ENCODE measurements at places on chromosomes 3 and 15.

DNA sequence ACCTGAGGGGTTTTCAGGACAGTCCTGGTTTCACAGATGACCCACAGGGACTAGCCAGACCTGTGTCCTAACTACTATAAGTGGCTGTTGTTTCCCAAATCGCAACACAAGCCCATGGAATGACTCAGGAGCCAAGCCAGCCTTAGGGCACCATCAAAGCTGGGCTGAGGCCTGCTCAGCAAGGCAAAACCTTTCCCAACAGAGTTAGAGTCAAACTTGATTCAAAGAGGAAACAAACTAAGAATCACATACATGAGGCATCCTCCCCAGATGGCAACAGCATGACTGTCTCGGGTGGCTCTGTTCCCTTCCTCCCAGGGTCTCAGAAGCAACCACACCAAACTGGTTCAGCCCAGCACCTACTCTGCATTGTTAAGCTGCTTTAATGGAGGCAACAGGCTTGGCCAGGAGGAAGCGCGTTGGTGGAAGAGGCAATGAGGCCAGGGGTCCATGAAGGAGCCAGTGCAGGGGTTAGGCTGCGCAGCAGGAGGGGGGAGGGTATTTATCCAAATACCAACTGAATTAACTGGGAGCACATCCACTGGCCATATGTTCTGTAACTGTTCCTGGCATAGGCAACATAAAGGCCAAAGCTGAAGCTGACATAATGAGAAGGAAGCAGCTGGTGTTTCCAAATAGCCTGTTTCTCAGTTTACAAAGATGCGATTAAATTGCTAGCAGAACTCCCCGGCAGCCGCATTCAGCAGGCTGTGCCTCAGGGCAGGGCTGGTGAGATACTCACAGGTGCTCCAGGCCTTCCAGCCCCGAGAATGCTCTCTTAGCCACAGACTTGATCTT lies 102.4 kb downstream of the LRIG1 start:
- DNase-seq: no peak

- no peak for DNase-seq
These were observed 103.7 kb upstream of the MNS1 start for GRCh38 chr15:56568466-56569167.

DNA sequence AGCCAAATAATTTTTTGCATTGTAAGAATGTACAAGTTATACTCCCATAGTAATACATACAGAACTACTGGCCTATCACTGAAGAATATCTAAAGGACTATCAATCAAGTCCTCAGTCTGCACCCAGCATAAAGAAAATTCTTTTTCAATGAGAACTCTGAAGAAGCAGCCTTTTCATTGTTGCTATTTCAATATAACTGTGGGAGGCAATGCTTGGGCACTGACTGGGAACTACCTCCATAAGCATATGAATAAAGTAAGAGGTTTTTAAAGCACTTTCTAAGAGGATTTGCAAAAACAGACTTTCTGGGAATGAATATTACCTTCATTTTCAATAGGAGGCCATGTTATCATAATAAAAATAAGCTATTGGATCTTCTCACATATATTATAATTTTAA lies 24.6 kb upstream of the NECTIN3 start:
- DNase-seq: no peak

DNA sequence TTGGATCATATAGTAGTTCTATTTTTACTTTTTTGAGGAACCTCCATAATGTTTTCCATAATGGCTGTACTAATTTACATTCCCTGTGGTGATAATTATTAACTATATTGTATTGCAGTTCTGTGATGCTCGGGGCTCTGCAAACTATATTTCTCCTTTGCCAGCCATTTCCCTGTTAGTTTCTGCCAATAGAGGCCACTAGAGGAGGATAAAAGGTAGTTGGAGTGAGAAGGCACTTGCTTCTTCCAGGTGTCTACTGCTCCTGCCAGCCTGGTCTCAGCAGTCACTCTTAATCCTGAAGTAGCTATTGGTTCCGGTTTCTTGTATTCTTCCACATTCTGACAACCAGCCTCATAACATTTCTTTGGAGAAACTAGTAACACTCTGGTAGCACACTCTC lies 233.9 kb upstream of the GBE1 start:
- DNase-seq: no peak

GRCh38 chr15:37072181-37072580 lies 28.2 kb downstream of the MEIS2 start:
- DNase-seq: no peak

DNA sequence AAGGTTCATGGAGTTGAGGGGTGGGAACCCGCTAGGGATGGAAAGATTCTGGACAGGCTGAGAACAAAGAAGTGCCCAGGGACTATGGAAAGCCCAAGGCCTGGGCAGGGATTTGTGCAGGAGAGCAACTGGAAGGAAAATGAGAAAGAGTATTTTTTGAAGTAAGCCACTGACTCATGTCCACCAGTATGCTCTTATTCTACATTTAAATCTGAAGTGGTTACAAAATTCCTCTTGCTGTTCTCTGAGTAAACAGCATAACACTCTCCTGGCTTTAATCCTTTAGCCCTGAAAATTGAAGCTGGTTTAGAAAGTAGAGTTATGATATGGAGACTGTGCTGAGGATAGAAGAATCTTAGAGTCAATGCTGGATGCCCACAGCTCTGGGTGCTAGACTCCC lies 165.2 kb downstream of the ISL2 start:
- no peak for DNase-seq

DNA sequence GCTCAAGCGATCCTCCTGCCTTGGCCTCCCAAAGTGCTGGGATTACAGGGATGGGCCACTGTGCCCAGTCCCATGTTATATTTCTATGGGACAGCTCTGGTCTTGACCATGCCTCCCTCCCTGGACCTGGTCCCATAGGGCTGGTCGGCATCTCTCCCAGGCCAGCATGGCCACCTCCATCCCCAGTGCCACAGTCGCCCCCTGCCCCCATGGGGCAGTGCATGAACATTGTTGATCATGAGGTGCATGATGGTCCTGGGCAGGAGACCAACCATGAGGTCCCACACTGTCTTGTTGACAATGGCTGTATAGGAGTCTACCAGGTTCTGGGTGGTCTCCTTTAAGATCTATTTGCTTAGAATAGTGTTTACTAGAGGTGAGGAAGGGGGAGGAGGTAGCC lies 6.5 kb downstream of the RPS17 start:
- no peak for DNase-seq

DNA sequence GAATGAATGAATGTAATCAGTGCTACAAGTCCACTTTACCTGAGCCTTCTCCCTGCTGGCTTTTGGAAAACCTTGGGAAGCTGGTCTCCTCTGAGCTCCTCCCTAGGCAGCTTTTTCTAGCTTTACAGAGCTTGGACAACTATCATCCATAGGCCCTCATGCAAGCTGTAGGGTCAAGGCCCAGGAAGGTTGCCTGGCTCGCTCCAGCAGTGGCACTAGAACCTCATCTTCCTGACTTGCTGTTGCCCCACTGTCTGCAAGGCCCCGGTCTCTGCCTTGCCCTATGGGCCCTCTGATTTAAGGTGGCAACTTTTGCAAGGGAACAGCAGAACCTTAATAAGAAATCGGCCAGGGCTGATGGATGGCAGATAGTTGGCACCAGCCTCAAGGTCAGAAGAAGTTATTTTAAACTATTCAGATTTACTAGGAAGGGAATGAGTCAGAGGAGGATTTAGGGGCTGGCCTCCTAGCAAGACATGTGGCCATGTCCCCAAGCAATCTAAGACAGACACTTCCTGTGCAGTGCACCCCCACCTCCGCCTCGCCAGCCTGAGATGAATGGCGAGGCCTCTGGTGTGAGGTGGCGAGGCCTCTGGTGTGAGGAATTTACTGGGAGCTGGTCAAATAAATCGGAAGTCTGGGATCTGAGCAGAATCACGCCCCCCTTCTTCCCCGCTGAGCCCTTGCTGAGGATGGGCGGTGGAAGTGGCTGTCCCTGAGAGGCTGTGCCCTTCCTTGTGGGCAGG lies 180.8 kb downstream of the MEGF11 start:
- no peak for DNase-seq

- no peak for DNase-seq
These were observed 54.8 kb downstream of the ANAPC13 start for GRCh38 chr3:134430950-134431445.

DNA sequence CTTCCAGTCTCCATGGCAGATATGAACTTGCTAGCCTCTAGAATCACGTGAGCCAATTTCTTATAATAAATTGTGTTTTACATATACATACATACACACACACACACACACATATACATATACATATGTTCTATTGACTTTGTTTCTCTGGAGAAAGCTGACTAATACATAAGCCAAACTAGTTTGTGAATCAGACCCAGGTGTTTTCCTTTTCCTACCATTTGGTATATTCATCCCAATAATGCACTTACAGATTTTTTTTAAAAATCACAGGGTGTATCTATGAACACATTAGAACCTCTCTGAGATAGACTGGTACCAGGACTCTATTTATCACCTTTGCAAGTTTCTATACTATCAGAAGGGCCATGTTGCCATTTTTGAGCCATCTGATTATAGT lies 122.9 kb upstream of the KCNH8 start:
- no peak for DNase-seq

DNA sequence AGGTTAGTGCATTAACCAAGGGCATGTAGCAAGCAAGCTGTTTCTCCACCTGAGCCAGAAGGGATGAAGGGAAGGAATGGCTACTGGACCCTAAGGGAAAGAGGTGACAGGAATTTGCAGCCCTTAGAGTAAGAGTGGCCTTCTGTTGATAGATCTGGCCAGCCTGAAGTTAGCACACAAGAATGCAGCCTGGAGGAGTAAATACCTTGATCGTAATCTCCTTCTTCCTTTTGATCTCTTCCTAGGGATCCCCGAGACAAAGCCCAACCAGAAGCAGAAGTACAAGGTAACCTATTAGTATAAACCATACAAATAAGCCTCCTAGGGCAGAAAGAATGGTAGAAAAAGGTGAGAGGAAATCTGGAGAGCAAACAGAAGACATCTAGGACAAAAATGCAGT lies 134.6 kb downstream of the ATP8B4 start:
- no peak for DNase-seq

- no peak for DNase-seq
These were observed 356.9 kb downstream of the SV2B start for GRCh38 chr15:91456921-91457320.

DNA sequence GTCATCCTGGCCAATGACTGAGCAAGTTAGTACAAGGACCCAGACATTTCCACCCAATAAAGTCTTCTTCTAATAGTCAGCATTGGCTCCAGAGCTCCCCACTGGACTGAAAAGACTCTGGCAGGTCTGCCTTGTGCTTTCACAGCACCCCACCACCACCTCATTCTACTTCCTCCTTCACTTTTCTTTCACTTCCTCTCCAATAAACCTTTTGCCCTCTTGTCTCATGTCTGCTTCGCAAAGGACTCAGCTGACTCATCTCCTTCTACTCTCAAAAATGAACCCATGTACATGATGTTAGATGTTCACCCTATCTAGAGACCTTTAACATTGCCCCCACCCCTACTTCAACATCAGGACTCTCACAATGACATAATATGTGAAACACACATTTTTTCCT lies 181.0 kb upstream of the PPP2R3A start:
- no peak for DNase-seq

DNA sequence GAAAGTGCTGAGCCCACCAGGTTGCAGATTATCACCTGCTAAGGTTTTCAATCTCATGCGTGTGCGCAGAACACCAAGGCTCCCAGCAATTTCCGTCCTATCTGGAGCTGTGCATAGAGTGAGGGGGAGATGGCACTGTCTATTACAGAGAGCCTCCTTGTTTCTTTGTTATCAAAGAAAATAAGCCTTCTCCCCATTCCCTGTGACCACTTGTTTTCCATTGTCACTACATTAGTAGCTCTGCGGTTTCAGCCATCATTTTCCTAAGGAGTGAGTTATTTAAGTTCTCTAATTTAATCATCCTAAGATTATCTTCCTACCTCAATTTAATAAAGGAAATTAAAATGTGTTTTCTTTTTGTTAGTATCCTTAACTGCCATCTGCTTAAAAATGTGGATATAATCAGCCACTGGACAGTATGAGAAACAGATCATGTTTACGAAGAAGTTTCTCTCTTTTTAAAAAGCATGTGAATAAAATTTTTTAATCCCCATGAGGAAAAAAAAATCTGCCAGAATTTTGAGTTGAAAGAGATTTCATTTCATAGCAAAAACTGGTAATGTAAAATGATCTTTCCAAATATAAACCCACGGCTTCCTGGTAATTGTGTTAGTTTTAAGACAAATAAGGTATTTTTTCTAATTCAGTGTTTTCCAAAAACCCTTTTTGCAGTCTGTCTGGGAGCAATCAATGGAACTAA lies 172.3 kb upstream of the UBE2E1 start:
- DNase-seq: no peak

- DNase-seq: no peak
These were observed 21.1 kb upstream of the KLHL6 start for GRCh38 chr3:183576487-183577107.

- DNase-seq: no peak
These were observed 39.6 kb upstream of the TRAK1 start for GRCh38 chr3:42051384-42052131.

DNA sequence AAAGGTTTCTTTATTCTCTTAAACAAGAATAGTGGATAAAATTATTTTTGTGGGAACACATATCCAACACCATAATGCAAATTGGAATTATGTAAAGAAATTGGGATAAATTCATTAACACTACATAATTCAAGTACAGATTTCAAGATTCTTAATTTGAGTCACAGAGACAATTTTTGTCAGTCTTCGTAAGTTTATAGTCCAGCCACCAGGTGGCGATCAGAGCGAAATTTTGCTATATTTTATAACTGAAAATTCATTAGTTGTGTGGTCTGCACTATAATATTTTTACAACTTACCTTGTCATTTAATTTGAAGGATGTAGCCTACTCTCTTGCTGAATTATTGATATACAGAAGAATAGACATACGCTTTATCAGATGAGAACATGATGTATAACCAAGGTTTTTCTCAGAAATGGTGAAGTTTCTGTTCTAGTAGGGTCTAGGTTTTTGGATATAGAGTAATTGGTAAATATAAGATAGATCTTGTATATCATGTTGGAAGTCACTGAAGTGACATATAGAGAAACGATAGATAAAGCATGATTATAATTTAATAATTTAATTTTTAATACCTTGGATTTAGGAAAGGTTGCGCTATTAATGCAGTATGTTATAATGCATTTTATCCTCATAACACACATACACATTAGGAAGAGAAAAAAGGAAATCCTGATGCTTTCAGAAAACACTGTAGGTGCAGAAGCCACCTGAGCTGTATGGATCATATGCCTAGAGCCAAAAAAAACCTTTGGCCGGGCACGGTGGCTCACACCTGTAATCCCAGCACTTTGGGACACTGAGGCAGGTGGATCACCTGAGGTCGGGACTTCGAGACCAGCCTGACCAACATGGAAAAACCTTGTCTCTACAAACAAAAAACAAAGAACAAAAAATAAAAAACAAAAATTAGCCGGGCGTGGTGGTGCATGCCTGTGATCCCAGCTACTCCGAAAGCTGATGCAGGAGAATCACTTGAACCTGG lies 31.7 kb downstream of the PLSCR4 start:
- peak; percentile 25 for DNase-seq

GRCh38 chr15:26759986-26760385 lies 12.9 kb downstream of the GABRB3 start:
- DNase-seq: no peak

- DNase-seq: no peak
These were observed 17.2 kb downstream of the TMEM202 start for GRCh38 chr15:72415304-72415703.
